ENCODE measurements at places on chromosomes 1 and 21. TPM values are rescaled to one million over a fixed set of nuclear protein-coding genes. Genes with fewer than 3 reads are reported as not detected.

The TMEM9 gene
- total RNA-seq = 91.0 TPM

The WNT2B gene
- total RNA-seq = 1.5 TPM

The FOXJ3 gene
- total RNA-seq = 15.2 TPM

The PERM1 gene
- not detected for total RNA-seq

The S100A7 gene
- not detected for total RNA-seq

The KIF26B gene
- 6.9 TPM for total RNA-seq

The KCNA3 gene
- 5.6 TPM for total RNA-seq

Data from fibroblast of lung (primary cell).